ENCODE measurements at places on chromosomes 2 and 18.

- no peak for DNase-seq
Measured at GRCh38 chr2:99803846-99804245, 314.0 kb upstream of the REV1 start.

GRCh38 chr2:49255409-49255971 lies 101.2 kb upstream of the FSHR start:
- DNase-seq = no peak

DNA sequence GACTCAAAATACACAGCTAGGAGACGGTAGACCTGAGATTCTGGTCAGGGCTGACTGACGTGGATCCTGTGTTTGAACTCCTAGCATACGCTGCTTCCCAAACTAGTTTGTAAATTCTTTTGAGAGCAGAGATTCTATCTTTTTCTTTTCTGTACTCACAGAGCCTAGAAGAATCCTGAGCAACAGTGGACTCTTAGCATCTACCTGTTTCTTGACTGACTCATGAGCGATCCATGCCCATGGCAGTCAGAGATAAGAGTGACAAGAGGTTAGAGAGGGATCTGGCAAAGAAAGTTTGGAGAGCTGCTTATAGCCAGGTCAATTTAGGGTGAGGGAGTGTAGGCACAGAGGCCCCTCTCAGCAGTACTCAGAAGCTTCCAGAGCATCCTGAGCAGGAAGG lies 41.1 kb upstream of the PPP1CB start:
- DNase-seq = no peak

DNA sequence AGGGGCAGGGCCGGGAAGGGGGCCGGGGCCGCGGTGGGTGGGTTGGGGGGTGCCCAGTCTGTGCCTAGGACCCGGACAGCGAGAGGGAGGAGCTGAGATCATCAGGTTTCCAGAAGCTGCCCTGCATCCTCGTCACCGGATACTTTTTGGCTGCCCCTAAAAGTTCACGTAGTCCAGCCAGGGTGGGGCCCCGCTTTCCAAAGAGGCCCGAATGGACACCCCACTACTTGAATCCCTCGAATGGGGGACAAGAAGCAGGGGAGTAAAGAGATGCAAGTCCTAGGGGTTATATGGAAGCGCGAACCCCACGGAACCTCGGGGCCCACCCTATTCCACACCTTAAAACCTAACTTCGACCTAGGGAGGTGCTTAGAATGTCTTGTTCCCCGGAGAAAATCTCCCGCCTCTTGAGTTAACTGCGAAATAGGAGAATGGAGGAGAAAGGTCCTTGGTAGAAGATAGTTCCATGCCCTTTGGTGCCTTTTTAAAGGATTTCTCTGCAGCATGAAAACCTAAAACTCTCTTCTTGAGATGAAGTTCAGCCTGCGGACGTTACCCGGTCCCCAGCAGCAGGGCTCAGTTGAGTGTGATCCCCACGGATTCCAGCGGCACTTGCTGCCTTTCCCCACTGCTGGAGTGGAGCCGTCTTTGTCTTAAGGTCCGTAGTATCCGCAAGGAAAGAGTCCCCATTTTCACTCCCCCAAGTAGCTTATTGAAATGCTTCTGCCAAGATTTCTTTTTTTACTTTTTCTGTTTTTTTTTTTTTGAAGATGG lies 2.1 kb upstream of the RNF152 start:
- no peak for DNase-seq

GRCh38 chr2:46487667-46488335 lies 8.4 kb downstream of the TMEM247 start:
- peak; percentile 65 for DNase-seq

- DNase-seq = peak; percentile 49
Measured at GRCh38 chr18:63319383-63320122, at the start of gene BCL2. BCL2 (minus strand) TSS chr18:63319769.

DNA sequence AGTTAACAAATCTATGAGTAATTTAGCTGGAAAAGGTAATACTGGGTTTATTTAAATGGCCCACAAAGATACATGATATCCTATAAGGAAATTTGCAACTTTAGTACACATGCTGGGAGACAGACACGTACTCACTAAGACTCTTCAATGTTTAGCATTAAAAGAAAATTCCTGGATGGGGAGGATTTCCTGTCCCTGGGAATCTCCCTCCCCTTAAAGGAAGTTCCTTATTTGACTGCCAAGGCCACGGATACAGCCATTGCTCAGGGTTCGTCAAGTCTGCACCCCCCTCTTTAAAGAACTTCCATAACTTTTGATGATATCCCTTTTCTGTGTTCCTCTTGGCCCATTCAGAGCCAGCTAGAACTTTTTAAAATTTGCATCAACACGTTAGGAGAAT lies 267.6 kb downstream of the CD226 start:
- DNase-seq = no peak

- peak; percentile 51 for DNase-seq
Measured at GRCh38 chr2:65431421-65432226, 775 bp downstream of the SPRED2 start.

GRCh38 chr2:9278439-9278838 lies 71.8 kb downstream of the ASAP2 start:
- DNase-seq = no peak
